Small intestine (tissue), 16 donors: ENCODE measurements at places on chromosomes 1 and 21. TPM values are rescaled to one million over a fixed set of nuclear protein-coding genes. Genes with fewer than 3 reads are reported as not detected.

CD247 gene
- 5.0 TPM for polyA plus RNA-seq

DENND2C gene
- 0.61 TPM for polyA plus RNA-seq

HJV gene
- polyA plus RNA-seq, result 0.65 TPM

SPRR3 gene
- polyA plus RNA-seq, result 3.0 TPM

PRR9 gene
- not detected for polyA plus RNA-seq

RAP1GAP gene
- 22.8 TPM for polyA plus RNA-seq

CHIT1 gene
- polyA plus RNA-seq, result 0.43 TPM

ALX3 gene
- polyA plus RNA-seq, result not detected

S100A9 gene
- polyA plus RNA-seq, result 509 TPM

TMEM61 gene
- polyA plus RNA-seq, result 2.2 TPM

HCN3 gene
- polyA plus RNA-seq, result 4.0 TPM

SELP gene
- 9.1 TPM for polyA plus RNA-seq

TIAM1 gene
- 4.1 TPM for polyA plus RNA-seq

NBPF8 gene
- polyA plus RNA-seq, result 2.9 TPM

CELA2B gene
- polyA plus RNA-seq, result not detected

RGS13 gene
- 3.8 TPM for polyA plus RNA-seq

FCER1A gene
- polyA plus RNA-seq, result not detected

RNF2 gene
- polyA plus RNA-seq, result 3.2 TPM

LZIC gene
- polyA plus RNA-seq, result 30.5 TPM

KLHDC9 gene
- 1.8 TPM for polyA plus RNA-seq

AADACL4 gene
- not detected for polyA plus RNA-seq

FALEC gene
- polyA plus RNA-seq, result 0.24 TPM

RXRG gene
- polyA plus RNA-seq, result 1.2 TPM

SPATA46 gene
- polyA plus RNA-seq, result not detected

KAZN gene
- polyA plus RNA-seq, result 4.7 TPM

FCER1G gene
- 11.6 TPM for polyA plus RNA-seq

PIK3CD gene
- 16.8 TPM for polyA plus RNA-seq

CACHD1 gene
- polyA plus RNA-seq, result 3.0 TPM

TNNT2 gene
- polyA plus RNA-seq, result 4.0 TPM

SFN gene
- 3.3 TPM for polyA plus RNA-seq

AUNIP gene
- polyA plus RNA-seq, result 0.67 TPM

HPDL gene
- 1.1 TPM for polyA plus RNA-seq

GALE gene
- 120 TPM for polyA plus RNA-seq

GJA9 gene
- polyA plus RNA-seq, result not detected

FAM177B gene
- polyA plus RNA-seq, result 16.5 TPM

MXRA8 gene
- polyA plus RNA-seq, result 2.7 TPM

WNT3A gene
- not detected for polyA plus RNA-seq

NR0B2 gene
- polyA plus RNA-seq, result 54.9 TPM

PGLYRP4 gene
- polyA plus RNA-seq, result 0.18 TPM

ASAP3 gene
- polyA plus RNA-seq, result 2.2 TPM

BLACAT1 gene
- polyA plus RNA-seq, result 0.22 TPM

MAP1LC3C gene
- 3.1 TPM for polyA plus RNA-seq

IL24 gene
- 0.34 TPM for polyA plus RNA-seq

PTGFR gene
- polyA plus RNA-seq, result not detected

MPL gene
- polyA plus RNA-seq, result not detected

MCOLN2 gene
- polyA plus RNA-seq, result 2.5 TPM

C1orf87 gene
- polyA plus RNA-seq, result not detected
